ENCODE measurements at places on chromosomes 3 and 15.

DNA sequence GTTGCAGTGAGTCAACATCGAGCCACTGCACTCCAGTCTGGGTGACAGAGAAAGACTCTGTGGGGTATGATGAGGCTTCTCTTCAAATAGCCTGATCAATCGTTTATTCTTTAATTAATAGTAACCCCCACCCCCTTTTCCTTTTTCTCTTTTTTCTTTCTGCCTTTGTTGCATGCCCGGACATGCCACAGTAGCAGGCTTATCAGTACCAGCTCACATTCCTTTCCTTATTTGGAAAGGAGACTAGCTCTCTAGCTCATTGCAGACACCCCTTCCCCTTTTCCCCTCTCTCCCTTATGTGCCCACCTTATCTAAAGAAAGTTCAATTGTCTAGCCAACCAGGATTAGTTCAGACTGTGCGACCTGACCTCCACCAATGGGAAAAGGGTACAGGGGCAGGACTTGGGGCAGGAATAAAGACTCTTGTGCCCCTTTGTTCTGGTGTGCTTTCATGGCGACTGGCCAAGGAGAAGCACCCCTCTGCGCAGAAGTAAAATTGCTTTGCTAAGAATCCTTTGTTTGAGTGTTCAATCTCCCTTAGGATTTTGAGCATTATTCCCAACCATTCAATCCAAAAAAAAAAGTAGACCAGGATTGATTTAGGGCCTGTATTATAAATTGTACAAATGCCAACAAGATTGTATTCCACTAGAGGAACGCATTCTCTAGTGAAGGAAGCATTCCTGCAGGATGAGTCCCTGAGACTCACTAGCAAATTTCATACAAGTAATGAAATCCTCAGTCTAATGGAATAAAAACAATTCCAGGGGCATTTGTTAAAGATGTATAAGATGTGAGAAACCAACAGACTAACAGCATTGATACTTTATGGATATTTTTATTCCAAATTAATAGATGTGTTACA is 95.8 kb upstream of the SNRPN start:
- no peak overlapping the region for H3K4me3 ChIP-seq
- no peaks in the 10 kb centered on the region for H3K27me3 ChIP-seq
- H3K36me3 ChIP-seq: no peaks in the 10 kb centered on the region
- no peak for DNase-seq
- no peaks in the 10 kb centered on the region for H3K4me1 ChIP-seq
- H3K27ac ChIP-seq: peak overlapping the region; percentile 57

DNA sequence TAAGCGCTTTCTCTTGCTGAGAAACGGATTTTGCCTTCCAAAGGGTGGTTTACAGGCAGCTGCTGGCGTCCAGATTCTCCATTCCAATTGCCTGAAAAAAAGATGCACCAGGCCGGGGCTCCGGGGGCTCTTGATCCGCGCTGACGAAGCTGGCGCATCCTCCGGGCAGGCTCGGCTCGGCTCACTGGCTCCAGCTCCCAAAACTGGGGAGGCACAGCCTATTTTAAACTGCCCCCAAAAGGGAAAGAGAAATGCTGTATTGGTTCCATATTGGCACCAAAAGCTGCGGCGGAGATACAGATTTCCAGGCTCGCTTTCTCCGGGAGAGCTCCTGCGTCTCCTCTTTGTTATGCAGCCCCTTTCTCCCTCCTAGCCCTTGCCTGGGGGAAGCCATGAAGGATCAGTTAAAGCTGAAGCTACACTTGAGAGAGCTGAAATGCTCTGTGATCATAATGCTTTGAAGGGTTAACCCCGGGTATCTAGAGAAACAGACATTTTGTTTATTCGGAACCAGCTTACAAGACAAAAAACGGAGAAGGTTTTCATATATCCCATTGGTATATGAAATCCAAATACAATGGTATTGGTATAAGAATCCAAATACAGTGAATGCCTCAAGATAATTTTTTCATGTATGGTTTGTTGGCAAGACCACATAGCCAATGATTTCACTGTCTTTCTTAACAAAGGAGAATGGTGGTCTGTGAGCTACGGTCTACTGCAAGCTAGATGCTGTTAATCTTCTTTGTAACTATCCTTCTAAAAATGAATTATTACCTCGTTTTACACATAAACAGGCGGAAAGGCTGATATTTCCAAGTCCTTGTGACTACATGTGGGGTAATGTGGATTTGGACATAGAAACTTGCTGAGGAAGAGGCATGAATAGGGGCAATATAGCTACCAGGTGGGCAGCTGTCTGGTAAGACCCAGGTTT is 693 bp downstream of the CD200 start:
- peak overlapping the region; percentile 66 for H3K4me3 ChIP-seq
- H3K4me1 ChIP-seq: peaks cover 49% of the 10 kb centered on the region
- peak overlapping the region; percentile 86 for H3K27ac ChIP-seq
- no peaks in the 10 kb centered on the region for H3K36me3 ChIP-seq
- peak; percentile 23 for DNase-seq

DNA sequence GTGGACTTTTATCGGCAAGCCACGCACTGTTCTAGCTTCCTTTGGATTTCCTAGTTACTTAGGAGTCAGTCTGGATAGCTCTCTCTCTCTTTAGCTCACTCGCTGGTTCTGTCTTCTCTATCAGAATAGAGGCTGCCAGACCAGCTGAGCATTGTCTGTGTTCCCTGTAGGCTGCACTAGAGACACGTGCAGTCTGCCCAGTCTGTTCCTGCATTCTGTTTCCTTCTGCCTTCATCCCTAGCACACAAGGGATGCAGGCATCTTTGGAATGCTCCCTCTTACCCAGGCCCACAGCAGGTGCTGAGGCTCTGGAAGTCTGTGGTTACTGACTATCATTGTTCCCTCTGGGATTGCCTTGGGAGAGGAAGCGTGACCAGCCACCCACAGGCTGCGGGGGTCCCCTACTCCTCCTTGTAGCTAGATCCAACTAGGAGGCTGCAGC is 322.8 kb downstream of the ZNF621 start:
- H3K4me1 ChIP-seq: no peaks in the 10 kb centered on the region
- no peak overlapping the region for H3K27ac ChIP-seq
- no peaks in the 10 kb centered on the region for H3K36me3 ChIP-seq
- no peak for DNase-seq

DNA sequence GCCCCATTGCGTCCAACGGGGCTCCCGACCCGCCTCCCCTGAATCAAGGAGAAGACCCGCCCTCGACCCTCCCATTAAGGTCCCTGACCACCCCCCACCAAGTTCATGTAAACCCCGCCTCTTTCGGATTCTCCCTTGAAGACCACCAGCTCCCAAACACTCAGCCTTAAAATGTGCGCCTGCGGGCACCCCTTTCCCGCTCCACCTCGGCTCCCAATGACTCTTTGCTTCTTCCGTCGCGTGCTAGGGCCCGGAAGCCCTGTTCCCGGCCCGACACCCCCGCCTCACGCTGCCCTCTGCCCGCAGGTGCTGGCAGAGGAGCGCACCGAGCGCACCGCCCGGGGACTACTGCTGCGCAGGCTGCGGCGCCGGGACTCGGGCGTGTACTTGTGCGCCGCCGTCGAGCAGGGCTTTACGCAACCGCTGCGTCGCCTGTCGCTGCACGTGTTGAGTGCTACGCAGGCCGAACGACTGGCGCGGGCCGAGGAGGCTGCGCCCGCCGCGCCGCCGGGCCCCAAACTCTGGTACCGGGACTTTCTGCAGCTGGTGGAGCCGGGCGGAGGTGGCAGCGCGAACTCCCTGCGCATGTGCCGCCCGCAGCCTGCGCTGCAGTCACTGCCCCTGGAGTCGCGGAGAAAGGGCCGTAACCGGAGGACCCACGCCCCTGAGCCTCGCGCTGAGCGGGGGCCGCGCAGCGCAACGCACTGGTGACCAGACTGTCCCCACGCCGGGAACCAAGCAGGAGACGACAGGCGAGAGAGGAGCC is 2.7 kb upstream of the LSMEM2 start:
- H3K27ac ChIP-seq: no peak overlapping the region
- H3K4me1 ChIP-seq: peaks cover 17% of the 10 kb centered on the region

- H3K27me3 ChIP-seq: no peaks in the 10 kb centered on the region
- H3K36me3 ChIP-seq: peaks cover 20% of the 10 kb centered on the region
- no peak for DNase-seq
- no peak overlapping the region for H3K4me3 ChIP-seq
- H3K4me1 ChIP-seq: no peaks in the 10 kb centered on the region
Measured at GRCh38 chr15:101650145-101650544, 2.0 kb downstream of the TM2D3 start.

- peak overlapping the region; percentile 94 for H3K4me3 ChIP-seq
- H3K4me1 ChIP-seq: no peaks in the 10 kb centered on the region
- DNase-seq: no peak
- no peaks in the 10 kb centered on the region for H3K27me3 ChIP-seq
- H3K36me3 ChIP-seq: no peaks in the 10 kb centered on the region
Measured at GRCh38 chr3:179147514-179147872, 664 bp upstream of the PIK3CA start.

DNA sequence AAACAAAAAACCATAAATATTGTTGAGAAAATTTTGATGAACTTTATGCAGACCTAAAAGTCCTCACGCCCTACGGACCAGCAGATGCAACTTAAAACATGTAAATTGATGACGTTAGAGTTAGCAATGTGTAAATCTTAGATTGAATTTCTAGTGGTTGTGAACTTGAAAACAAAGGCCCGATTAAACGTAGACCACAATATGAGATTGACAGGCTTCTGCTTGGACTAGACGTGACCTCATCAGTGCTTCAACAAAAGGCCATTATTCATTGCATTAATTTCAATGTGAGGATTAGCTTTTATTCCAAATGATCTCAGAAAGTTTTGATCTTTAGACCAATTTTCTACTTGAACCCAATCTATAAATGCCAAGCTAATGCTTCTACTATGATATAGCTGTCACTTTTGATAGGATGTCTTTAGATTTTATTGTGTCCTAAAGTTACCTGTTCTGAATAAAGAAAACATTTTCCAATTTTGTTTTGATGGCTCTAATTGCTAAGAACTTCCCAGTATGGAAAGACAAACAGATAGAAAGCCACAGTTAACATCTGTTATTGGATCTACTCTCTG is 55.4 kb upstream of the SPPL2A start:
- no peak overlapping the region for H3K4me3 ChIP-seq
- no peaks in the 10 kb centered on the region for H3K36me3 ChIP-seq
- no peaks in the 10 kb centered on the region for H3K27me3 ChIP-seq
- H3K27ac ChIP-seq: no peak overlapping the region
- no peak for DNase-seq

DNA sequence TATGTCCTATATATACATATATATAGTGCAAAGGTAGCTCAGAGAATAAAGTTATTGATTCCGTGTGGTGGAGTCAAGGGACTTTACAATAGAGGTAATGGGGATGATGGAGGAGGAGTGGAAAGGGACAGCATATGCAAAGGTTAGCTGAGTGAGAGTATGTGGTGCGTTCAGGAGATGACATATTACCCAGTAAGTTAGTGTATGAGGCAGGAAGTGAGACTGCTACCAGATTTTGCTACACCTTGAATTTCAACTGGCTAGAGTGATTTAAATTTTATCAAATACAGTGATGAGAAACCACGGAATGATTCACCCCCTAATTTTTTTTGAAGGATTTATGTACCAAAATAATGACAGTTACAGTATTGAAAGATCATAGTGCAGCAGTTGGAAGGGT is 2.8 kb downstream of the ACTL6A start:
- peaks cover 8% of the 10 kb centered on the region for H3K36me3 ChIP-seq
- DNase-seq: no peak
- H3K4me1 ChIP-seq: peaks cover 9% of the 10 kb centered on the region

DNA sequence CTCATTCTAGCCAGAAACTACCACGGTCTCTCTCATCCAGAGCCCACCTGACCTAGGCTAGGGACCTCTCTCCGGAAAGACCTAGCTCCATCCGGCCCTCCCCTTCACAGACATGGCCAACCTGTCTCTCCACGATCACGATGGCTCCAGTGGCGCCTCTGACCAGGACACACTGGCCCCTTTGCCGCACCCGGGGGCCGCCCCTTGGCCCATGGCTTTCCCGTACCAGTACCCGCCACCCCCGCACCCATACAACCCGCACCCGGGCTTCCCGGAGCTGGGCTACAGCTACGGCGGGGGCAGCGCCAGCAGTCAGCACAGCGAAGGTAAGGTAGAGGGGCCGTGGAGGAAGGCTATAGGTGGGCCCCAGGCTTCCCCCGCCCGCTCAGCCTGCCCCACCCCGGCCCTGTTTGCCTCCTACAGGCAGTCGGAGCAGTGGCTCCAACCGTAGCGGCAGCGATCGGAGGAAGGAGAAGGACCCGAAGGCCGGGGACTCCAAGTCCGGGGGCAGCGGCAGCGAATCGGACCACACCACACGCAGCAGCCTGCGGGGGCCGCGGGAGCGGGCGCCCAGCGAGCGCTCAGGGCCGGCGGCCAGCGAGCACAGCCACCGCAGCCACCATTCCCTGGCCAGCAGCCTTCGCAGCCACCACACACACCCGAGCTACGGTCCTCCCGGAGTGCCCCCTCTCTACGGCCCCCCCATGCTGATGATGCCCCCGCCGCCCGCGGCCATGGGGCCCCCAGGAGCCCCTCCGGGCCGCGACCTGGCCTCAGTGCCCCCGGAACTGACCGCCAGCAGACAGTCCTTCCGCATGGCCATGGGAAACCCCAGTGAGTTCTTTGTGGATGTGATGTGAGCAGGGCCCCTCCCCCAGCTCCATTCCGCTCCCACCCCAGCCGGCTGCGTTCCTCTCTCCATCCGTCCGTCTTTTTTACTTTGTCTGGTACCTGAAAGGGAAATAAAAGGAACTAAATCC is 4.5 kb upstream of the AP2M1 start:
- no peak for DNase-seq
- H3K4me1 ChIP-seq: peaks cover 4% of the 10 kb centered on the region
- no peaks in the 10 kb centered on the region for H3K27me3 ChIP-seq
- no peak overlapping the region for H3K27ac ChIP-seq
- H3K36me3 ChIP-seq: peaks cover 68% of the 10 kb centered on the region

DNA sequence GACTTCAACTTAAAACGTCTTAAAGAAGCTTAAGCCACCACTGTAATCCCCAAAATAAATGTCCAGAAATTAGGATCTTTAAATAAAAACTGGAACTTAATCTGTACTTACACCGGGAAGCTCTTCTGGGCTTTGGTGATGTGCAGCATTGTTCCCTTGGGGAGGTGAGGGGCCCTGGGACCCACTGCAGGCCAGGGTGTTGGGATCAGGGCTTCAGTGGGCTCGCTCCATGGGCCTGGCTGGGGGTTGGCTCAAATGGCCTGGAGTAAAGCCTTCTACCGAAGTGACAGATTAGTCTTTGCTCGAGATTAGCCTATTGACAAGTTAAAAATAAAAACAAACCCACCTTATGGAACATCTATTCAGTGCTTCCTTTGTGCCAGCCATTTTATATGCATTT is 6.1 kb upstream of the RNU6-1 start:
- H3K4me3 ChIP-seq: no peak overlapping the region
- no peaks in the 10 kb centered on the region for H3K36me3 ChIP-seq
- no peak overlapping the region for H3K27ac ChIP-seq
- no peaks in the 10 kb centered on the region for H3K27me3 ChIP-seq
- H3K4me1 ChIP-seq: no peaks in the 10 kb centered on the region

Measured in tibial artery (tissue), 4 donors.